Retinal pigment epithelial cell (primary cell): ENCODE measurements at places on chromosomes 4 and X.

GRCh38 chr4:148061141-148061481 is 329.2 kb downstream of the ARHGAP10 start:
- DNase-seq: no peak

- DNase-seq: no peak
Measured at GRCh38 chrX:11416600-11416999, 123.4 kb downstream of the AMELX start.

- DNase-seq: no peak
Measured at GRCh38 chr4:24799544-24800324, 4.4 kb downstream of the SOD3 start.

- peak; percentile 13 for DNase-seq
Measured at GRCh38 chrX:11557120-11557519, 108.6 kb downstream of the ARHGAP6 start.

DNA sequence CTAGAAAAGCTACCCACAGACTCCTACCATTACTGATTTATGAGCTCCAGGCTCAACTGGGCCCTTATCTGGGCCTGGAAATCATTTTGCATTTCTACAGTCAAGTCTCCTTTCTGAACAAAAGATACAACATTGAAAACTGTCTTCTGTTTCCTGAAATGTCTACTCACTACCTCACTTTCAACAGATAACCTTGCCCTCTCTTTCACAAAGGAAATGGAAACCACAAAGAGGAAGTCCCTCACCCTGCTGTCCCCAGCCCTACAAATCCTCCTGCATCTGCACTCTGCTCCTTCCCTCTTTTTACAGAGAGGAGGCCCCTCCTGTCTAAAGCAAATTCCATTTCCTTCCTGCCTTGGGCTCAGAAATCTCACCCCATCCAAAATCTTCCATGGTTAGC is 24.8 kb upstream of the CYBB start:
- DNase-seq: no peak

DNA sequence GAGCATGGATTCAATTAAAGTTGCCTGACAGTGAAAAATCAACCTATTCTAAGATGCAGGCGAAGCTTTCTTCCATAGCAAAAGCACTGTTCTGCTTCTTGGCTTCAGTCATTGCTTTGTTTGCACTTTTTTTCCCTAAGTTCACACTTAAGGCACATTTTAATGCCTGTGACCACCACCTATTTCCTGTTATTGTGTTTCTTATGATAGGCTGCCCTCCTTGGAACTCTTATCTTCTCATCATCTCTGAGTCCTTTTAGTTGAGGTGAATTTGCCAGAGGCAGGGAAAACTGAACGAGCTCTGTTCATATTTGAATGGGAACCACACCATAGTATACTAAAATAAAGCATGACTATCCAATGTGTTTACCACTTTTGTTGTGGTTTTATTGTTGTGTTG is 119.8 kb downstream of the SPCS3 start:
- DNase-seq: no peak

GRCh38 chrX:1468250-1468772 is 15.6 kb upstream of the ASMTL start:
- no peak for DNase-seq

DNA sequence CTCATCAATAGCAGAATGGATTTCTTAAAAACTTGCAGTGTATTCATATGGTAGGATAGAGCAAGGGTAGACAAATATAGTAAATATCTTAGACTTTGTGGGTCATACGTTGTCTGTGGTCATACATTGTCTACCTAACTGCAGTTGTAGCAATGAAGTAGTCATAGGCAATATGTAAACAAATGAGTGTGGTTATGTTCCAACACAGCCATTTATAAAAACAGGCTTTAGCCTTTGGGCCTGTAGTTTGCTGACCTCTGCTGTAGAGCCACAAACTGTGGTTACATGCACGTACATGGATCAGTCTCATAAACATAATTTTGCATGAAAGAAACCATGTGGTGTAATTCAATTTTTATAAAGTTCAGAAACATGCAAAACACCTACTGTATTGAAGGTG is 98.9 kb downstream of the LARP1B start:
- DNase-seq: no peak

DNA sequence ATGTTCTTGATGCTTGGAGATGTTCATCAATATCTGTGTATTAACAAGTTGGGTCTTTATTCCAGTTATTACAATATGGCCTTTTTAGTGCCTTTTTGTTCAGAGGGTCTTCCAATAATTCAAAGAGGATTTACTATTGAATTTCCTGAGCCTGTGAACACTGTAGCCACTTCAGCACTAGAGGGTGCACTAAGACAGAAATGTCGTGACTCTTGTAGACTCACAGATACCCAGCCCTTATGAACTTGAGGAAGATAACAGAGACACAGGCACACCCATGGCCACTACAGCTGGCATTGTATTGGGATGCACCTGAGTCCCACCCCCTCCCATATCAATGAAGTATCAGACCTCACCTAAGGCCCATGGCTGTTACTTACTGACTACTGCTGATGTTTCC is 54.4 kb upstream of the ACTRT1 start:
- DNase-seq: no peak

- no peak for DNase-seq
Measured at GRCh38 chrX:150958177-150958576, 25.0 kb upstream of the HMGB3 start.

GRCh38 chrX:15376956-15377355 is 7.3 kb downstream of the VEGFD start:
- no peak for DNase-seq

DNA sequence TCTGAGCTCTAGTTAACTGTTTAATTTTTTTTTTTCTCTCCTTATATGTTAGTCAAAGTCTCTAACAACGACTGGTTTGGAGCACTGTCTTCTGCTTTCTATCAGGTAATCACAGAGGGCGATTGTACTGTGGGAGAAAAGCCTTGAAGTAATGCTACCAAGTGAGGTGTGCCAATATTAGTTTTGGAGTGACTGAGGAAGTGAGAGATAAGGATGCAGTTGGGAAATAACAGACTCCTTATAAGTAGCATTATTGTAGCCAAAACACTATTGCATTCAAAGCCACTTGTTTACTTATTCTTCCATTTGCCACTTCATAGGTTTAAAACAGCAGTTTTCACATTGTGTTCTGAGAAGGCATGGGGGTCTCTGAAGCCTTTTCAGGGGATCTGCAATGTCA is 79.1 kb upstream of the SLC6A14 start:
- no peak for DNase-seq

DNA sequence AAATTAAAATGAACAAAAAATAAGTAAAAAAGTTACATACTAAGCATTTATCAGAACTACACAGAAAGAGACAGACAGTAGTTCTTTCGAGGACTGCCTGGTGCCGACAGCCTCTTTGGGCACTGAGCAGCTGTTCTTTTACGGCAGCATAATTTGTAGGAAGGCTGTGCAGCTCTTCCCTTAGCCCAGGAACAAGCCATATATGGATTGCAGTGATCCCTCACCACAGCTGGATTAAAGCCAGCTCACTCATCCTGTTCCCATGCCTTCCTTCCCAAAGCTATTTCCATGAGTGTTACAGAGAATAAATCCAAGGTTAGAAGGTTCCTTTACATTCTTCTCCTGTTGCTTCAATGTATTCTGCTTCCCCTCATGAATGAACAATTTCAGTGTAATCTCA is 71.7 kb downstream of the DDX60L start:
- DNase-seq: peak; percentile 78

DNA sequence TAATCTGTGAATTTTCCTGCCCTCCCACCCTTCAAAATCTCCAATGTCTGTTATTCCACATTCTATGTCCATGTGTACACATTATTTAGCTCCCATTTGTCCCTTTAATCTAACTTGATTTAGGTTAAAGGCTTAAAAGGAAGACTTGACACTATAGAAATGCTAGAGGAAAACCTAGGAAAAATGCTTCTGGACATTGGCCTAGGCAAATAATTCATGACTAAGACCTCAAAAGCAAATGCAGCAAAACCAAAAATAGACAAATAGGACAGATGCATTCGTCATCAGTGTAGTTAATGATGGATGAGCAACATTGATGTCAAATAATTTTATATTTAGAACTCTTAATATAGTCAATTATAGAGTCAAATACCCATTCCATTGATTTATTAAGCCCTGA is 36.9 kb downstream of the INTU start:
- DNase-seq: no peak

DNA sequence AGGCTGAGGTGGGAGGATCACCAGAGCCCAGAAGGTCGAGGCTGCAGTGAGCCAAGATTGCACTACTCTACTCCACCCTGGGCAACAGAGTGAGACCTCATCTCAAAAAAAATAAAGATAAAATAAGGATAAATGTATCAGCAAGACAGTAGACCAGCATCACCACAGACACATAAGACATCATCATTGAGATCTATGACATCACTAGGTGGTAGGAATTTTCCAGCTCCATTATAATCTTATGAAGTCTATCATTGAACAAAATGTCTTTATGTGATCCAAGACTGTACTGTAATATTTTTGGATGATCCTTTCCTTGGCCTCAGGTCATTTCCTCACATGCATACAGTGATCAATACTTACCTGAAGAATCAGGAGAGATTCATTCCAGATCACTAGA is 8.3 kb upstream of the FAM200B start:
- no peak for DNase-seq

- DNase-seq: no peak
Measured at GRCh38 chrX:348461-349117, 30.0 kb upstream of the GTPBP6 start.

DNA sequence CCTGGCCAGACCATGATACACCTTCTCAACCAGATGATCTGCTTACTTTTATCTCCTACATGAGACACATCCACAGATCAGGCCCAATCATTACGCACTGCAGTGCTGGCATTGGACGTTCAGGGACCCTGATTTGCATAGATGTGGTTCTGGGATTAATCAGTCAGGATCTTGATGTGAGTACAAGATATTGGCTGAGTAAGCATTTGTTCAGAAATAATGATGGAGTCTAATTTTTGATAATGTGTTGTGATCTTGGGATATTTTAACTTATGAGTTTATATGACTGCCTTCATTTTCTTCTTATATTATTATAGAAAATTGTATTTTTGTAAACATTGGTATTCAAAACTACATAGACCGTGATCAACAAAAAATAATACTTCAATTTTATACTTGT is 39.4 kb downstream of the SLC10A6 start:
- no peak for DNase-seq

DNA sequence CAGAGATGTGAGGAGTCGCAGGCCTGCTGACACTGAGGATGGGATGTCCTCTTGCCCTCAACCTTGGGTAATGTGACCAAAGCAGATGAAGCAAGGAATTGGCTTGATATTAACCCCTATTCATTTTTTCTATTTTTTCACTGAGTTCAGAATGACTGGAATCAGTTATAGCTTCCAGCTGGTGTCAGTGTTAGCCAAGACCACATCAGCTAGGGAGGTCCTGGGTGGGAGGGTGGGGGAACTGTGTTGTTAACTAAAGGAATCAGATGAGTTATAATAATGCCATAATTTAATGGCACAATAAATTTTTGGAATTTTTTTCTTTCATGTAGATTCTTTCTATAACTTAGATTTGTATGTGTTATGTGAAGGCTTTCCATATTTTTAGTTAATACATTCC is 91.9 kb downstream of the EGF start:
- no peak for DNase-seq

DNA sequence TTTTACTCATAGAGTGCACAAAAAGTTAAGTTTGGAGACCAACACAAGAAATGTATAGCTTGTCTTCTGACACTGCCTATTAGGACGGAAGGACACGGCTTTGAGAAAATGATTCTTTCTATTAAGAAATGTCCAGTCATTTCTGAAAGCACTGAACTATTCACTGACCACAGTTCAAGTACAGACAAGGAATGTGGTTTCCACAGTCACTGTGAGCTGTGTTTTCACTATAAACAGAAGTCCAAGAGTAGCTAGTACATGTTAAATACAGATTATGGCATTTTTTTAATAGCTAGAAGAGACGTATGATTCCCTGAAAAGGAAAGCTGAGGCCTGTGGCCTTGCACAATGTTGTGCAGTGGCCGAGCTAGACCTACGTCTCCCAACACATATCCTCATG is 115.1 kb upstream of the GPM6A start:
- no peak for DNase-seq

DNA sequence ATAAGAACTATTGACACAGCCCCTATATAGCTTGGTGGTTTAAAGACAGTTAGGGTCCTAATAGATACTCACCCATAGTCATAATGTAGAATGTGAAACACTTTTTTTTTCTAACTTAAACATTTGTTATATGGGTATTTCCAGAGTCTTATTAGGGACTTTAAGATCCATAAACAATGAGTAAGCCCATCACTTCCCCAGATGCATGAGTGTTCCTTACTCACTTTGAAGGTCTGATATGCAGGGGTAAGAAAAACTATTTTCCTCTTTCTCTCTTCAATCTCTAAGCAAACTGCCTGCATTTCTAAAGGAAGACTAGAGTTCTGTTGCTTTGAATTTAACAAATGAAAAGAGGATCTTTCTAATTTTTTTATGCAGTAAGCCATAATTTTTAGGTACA is 443.6 kb upstream of the PITX2 start:
- no peak for DNase-seq

- peak; percentile 40 for DNase-seq
Measured at GRCh38 chr4:31458813-31459212, 738.6 kb downstream of the PCDH7 start.

DNA sequence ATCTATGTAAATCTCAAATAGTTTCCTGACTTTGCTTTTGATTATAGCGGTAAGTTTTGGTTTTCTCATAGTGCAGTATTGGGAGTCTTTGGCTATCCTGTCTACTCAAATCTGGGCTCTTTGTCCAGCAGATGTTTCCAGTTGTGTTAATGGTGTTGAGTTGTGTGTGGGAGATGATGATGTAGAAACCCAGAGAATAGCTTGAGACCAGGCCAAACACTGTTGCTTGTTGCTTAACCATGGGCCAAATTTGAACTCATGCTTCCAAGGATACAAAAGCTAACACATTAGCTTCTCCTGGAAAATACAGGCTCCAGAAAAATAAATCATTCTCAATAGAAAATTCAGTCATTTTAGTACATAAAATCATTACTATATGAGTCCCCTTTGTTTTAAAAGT is 82.6 kb upstream of the GYPA start:
- DNase-seq: no peak

GRCh38 chr4:101037938-101038413 is 309.4 kb downstream of the PPP3CA start:
- no peak for DNase-seq

GRCh38 chr4:128155231-128155855 is 94.2 kb downstream of the LARP1B start:
- no peak for DNase-seq
